ENCODE measurements at places on chromosomes 1 and 21.

- no peak for DNase-seq
Measured at GRCh38 chr1:223727541-223727940, 15.2 kb downstream of the CAPN2 start.

- DNase-seq: peak; percentile 56
Measured at GRCh38 chr1:23100074-23100748, 68.4 kb downstream of the LUZP1 start.

DNA sequence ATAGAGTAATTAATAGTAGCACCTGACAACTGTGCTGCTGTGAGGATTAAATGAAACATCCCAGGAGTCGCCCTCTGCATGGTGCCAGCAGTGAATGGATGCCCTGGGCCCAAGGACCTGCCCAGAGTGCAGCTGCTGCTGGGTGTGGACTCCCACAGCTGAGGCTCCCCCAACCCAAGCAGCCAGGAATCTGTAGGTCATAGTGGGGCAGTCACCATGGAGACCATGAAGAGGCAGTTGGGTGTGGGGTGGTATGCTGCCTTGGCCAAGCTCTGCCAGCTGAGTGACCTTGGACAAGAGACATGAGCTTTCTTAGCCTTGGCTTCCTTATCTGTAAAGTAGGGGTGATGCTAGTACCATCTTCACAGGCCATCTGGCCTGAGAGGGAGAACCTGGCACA, 9.4 kb downstream of the OLIG2 start:
- no peak for DNase-seq

GRCh38 chr1:4161366-4162006, 261.4 kb upstream of the C1orf174 start:
- no peak for DNase-seq

Data from SIG-M5 (cell line).